ENCODE measurements at places on chromosomes 13 and 19.
A peak's percentile ranks its signal among the peaks of the same experiment; 100 is the strongest.

DNA sequence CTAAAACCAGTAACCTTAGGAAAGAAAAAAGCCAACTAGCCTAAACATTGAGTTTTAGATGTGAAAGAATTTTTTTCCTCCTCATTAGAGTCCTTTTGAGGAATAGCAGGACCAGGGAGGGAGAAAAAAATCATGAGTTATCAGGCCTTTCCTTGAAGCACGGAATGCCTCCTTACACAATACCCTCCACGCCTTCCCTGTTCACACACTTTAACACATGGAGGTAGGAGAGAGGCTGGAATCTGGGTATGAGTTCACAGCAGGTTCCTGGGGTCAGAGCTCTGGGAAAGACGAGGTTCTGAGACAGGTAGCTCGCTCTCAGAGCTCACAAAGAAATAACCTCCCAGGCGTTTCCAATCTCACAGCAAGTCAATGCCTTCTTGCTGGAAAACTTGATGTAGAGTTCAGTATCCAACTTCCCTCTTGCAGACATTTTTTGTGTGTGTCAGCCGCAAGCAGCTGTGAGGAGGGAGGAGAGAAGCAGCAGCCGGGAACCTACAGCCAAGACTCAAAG is 716 bp downstream of the ZNF573 start:
- no peak for DNase-seq

- no peak for DNase-seq
Observed at GRCh38 chr19:5914946-5915781, 1.1 kb downstream of the CAPS start.

- DNase-seq: no peak
Observed at GRCh38 chr19:35115177-35115951, at the start of gene FXYD3. Gene FXYD3 (plus strand): TSS chr19:35115823. CDS start chr19:35119377, 3,554 bp downstream.

- DNase-seq: no peak
Observed at GRCh38 chr13:59269476-59269875, 894.3 kb downstream of the DIAPH3 start.

- no peak for DNase-seq
Observed at GRCh38 chr19:1510442-1510806, 2.4 kb downstream of the ADAMTSL5 start.

DNA sequence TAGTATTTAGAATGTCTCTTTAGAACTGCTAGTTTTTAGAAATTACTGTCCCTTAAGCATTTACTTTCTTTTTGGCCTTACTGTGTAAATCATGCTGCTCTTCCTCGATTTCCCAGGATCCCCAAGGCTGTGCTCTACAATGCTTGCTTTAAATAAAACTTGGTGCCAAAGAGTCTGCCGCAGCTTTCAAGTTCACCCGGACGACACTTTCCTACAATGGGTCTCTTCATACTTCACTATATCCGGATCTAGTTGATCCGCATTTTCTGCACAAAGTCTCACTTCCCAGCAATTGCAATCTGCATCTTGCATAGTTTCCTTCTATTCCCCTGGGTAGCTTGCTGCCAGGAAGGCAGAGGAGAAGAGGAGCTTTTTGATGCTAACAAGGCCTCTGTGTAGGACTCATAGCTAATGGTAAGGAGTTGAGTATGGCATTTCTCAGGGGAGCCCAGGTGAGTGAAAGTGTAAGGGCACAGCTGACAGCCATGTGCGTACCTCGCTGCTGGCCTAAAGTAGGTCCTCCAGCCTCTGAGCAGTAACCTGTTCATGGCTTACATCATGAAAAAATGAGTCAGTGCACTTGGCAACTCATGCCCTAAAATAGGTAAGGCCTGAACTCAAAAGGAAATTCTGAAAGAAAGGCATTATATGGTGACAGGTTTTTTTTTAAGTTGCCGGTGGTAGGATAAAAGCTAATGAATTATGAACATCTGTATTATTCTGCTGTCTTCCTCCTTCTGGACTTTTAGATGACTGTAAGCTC is 101.6 kb downstream of the ENOX1 start:
- DNase-seq: no peak

DNA sequence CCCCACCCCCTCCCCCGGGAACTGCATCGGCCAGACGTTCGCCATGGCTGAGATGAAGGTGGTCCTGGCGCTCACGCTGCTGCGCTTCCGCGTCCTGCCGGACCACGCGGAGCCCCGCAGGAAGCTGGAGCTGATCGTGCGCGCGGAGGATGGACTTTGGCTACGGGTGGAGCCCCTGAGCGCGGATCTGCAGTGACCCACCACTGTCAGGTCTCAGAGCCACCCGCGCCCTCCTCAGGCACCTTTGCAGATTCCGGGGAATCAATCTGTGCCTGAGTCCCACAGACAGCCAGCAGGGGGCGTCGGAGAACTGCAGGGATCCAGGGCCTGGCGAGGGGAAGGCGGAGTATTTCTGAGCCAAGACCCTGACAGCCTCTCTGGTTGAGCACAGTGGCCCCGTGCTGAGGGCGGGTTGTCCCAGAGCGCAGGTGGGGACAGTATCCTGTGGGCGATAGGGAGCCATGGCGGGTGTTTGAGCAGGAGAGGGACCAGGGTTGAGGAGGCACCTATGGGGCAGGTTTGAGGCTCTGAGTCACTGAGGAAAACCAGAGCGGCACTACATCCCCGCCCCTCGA is 30.4 kb upstream of the CYP4F8 start:
- peak; percentile 89 for DNase-seq

DNA sequence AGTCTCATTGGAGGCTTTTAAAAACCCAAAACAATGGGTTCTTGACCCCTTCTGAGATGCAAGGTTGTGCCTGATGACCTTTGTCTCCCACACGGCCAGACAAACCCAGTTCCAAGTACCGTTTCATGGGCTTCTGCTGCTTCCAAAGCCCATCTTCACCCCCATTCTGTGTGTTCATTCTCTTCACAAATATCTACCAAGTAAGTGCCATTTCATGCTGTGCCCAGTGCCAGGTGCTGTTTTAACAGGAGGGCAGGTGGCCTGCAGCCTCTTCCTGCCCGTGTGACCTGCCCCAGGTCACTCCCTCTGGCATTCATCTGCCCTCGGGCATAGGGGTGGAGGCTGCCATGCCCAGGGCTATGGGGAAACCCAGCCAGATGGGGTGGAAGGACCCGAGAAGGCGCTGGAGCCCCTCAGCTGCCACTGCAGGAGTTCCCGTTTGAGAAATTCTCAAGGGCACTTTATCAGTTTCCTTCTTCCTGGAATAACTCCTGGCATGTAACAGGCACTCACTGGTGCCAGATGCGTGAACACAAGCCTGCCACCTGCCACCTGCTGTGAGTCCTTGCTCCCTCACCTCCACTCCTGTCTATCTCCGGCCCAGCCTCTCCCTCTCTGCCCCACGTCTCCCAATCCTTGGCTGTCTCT is 12.5 kb downstream of the CAPN12 start:
- DNase-seq: no peak

DNA sequence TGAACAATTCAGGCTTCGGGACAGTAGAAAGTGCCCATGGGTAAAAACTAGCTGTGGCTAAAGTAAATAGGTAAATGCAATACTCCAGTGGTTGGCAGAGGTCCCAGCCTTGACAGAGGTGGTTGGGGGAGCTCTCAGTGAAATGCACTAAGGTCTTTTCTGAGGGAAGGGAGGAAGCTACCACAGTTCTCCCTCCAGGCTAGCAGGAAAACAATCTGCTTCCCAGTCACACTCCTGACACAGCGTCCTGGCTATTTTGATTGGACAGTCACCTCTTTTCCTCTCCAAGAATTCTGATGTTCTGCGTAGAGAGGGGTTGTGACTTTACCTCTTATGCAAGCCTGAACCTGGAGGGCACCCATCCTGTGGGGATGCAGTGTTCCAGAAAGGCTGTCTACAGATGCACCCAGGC is 128.7 kb downstream of the CYSLTR2 start:
- no peak for DNase-seq

DNA sequence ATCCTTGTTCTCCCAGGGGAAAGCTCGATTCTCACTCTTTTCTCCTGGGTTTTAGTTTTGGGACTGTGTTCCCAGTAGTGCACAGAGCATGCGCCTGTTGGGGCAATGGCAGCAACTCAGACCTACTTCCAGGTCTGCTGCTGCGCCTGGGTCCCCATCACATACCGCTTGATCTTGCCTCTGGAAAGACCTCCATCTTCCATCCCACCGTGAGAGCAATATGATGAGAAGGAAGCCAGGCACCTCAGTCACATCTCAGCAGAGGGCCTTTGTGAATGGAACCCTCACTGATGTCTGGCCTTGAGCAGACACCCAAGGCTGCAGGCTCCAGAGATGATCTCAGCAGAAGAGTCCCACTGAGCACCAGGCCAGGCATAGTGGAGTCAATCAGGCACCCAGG is 176.8 kb upstream of the ZNF507 start:
- no peak for DNase-seq

- DNase-seq: no peak
Observed at GRCh38 chr13:76958841-76959432, 10.6 kb downstream of the ACOD1 start.

GRCh38 chr19:15144046-15144646 is 36.9 kb downstream of the SYDE1 start:
- DNase-seq: no peak

- DNase-seq: no peak
Observed at GRCh38 chr19:51398096-51398704, 7.8 kb upstream of the C19orf84 start.

DNA sequence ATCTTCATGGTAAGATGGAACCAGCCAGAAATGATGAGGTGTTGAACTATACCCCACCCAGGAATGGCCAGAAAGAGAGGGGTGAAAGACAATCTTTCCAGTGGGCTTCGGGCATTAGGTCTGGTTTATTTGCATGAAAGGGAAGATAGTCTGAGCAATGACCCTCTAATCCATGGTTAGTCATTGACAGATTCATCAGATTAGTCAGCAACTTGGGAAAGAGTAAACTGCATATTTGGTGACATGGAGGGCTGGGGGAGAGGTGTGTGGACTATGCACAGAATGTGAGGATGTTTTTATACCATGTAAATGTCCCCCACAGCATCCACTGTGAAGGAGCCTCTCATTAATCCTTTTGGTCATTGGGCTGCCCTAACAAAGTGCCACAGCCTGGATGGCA is 30.1 kb upstream of the USP12 start:
- no peak for DNase-seq

DNA sequence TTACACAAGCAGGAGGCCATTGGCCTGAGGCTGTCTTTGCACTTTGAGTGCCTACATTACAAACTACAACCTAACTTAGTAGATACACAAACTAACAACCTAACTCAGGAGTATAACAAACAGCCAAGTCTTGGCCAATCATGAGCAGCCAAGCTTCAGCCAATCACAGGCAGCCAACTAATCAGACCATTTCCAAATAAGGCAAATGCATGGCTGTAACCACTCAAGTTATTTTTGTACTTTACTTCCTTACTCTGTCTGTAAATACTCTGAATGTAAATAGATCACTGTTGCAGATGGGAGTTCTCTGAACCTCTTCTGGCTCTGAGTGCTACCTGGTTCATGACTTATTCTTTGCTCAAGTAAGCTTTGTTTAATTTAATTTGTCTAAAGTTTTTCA is 748.1 kb upstream of the SGCG start:
- DNase-seq: no peak

GRCh38 chr13:97021241-97021640 is 27.0 kb upstream of the OXGR1 start:
- no peak for DNase-seq

GRCh38 chr19:50308991-50309390 is 20.2 kb downstream of the KCNC3 start:
- DNase-seq: no peak

GRCh38 chr19:19475849-19476828 is 39.2 kb downstream of the TSSK6 start:
- no peak for DNase-seq

Measured in activated CD4-positive, alpha-beta T cell treated with anti-CD3 and anti-CD28 coated beads for 24 hours (primary cell).